ENCODE measurements at places on chromosomes 6 and 20. TPM values are rescaled to one million over a fixed set of nuclear protein-coding genes. Genes with fewer than 3 reads are reported as not detected.

Gene SCRT2
- total RNA-seq, result not detected

Gene FERMT1
- total RNA-seq, result 0.33 TPM

Gene C6orf58
- total RNA-seq, result not detected

Gene MYH7B
- total RNA-seq, result 0.33 TPM

Gene MED20
- total RNA-seq, result 14.1 TPM

All from esophagus muscularis mucosa (tissue), 4 donors.